ENCODE measurements at places on chromosomes 1 and 21. TPM values are rescaled to one million over a fixed set of nuclear protein-coding genes. Genes with fewer than 3 reads are reported as not detected.

Gene CXADR
- polyA plus RNA-seq = 0.13 TPM

Gene HS2ST1
- polyA plus RNA-seq = 6.7 TPM

Gene TGFB2
- polyA plus RNA-seq = not detected

Gene ZNF326
- polyA plus RNA-seq = 2.1 TPM
